Femur (tissue), 1 donor: ENCODE measurements at places on chromosomes 2 and 18.

DNA sequence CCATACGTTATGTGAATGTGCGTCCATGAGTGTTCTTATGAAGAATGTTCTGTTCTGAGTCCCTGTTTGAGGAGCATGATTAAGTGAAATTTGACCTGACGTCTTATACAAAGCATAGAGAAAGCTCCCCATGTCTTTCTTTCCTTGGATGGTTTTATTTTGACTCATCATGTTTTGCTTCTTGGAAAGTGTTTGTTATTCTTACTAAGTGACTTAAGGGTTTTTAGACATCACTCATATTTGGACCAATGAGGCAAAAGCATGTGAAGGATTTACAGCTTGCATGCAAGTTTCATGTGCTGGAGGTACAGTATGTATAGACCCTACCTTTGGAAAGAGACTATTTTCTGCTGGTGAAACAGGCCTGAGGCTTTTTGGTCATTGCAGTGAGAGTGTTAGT, 33.5 kb upstream of the ZEB2 start:
- DNase-seq, result no peak

DNA sequence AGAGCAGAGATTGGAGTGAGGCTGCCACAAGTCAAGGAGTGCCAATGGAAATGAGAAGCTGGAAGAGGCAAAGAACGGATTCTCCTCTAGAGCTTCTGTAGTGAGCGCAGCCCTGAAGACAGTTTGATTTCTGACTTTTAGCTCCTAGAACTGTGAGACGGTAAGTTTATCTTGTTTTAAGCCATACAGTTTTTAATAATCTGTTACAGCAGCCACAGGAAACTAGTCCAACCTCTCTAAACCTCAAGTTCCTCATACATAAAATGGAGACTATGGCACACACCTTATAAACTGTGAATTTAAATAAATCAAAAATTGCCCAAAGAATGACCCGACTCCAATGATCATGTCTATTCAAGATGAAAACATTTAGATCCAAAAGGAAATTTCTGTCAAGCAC, 596.5 kb downstream of the BCL11A start:
- no peak for DNase-seq

GRCh38 chr2:86700690-86701089, 19.4 kb upstream of the RMND5A start:
- peak; percentile 24 for DNase-seq

GRCh38 chr2:164187121-164187520, 434.2 kb downstream of the GRB14 start:
- DNase-seq, result no peak

- DNase-seq, result no peak
Measured at GRCh38 chr2:525021-525420, 152.2 kb downstream of the TMEM18 start.

DNA sequence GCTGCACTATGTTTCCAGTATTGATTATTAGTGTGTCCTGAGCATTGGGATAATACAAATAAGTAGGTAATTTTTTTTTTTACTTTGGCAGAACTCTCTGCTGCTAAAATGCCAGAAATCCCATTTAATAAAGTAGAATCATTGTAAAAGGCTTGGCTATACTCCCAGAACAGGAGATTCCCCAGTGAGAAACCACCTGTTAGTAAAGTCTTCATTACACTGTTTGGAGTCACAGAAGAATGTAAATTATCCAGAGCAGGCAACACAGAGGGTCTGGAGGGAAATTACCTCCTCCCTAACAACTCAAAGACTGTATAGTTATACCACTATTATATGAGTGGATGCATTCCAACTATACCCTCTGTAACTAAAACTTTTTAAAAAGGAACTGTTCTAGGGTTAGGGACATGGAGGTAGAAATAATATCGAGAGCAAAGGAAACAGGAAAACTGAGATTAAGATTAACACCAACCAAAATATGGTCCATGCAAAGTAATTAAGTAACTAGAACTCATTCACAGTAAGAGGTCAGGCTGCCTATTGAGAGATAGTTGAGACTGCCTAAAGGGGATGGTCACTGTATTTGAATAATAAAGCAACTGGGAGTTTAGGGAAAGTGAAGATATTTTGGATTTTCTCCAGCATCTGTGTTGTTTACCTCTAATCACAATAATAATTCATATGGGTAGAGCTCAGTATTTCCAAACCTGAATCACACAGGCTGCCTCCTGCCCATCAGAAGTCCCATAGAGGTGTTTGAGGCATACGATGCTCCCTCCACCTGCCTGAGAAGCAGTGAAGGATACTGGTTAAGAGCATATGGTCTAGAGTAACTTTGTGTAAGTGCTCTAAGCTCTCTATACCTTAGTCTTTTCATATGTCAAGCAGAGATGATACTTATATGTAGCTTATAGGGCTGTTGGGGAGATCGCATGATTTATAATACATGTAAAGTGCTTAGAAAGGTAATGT, 34.4 kb downstream of the MAP2 start:
- no peak for DNase-seq

DNA sequence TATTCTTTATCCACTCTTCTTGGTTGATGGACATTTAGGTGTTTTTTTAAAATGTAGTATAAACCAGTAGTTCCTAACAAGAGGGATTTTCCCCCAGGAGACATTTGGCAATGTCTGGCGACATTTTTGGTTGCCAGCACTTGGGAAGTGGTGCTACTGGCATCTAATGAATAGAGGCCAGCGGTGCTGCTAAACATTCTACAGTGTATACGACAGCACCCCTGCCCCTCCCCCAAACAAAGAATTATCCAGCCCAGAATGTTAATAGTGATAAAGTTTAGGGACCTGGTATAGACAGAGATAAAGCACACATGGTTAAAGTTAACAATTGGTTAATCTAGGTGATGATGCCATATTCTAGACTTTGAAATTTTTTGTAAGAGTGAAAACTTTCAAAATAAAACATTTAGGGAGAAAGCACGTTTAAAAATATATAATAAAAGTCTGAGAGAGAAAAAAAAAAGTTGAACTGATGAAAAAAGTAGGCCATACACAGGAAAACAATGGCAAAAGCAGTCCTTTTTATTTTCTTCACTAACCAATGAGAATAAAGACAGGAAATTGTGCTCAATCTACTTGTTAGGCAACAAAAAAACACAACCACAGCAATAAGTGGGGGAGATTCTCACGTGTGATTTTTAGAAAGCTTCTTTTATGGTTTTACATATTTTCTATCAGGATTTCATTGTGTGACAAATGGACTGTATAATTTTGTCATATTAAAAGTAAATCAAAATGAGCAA, 14.8 kb downstream of the FBXO48 start:
- no peak for DNase-seq

- no peak for DNase-seq
Measured at GRCh38 chr18:54416436-54416835, 58.7 kb downstream of the C18orf54 start.

GRCh38 chr18:5571666-5572065, 27.9 kb upstream of the EPB41L3 start:
- DNase-seq, result peak; percentile 37

DNA sequence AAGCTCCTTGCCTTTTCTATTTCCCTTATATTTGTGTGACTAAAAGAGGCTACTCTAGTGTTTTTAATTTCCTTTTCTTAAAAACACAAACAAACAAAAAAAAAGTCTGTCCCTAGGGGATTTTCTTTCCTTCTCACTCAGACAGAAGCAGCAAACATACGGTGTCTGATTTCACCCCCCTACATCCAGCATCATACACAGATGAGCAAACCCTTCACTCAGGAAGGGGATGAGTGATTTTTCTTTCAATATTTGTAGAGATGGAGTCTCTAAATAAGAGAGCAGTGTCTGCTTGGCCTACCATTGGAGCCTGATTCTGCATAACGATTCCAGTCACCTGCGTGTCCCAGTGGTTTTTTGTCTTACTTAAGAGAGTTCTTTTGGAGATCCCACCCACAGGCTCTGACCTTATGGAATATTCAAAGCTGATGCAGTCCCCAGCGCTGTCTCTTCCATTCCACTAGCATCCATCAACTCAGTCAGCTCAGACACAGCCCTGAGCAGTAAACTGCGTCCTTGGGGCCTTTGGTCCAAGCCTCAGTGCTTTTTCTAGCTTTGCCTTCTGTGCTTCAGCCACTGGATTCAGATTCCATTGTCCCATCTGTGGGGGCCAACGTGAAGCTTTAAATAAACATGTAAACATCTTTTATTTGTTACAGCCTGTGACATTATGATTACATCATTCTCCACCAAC, 52.6 kb upstream of the TPO start:
- DNase-seq, result no peak

GRCh38 chr2:71269511-71270090, 42.7 kb upstream of the PAIP2B start:
- DNase-seq, result no peak
